ENCODE measurements at places on chromosomes 12 and 14. TPM values are rescaled to one million over a fixed set of nuclear protein-coding genes. Genes with fewer than 3 reads are reported as not detected.
A peak's percentile ranks its signal among the peaks of the same experiment; 100 is the strongest.

The PMCH gene
- total RNA-seq, result not detected

The VSX2 gene
- total RNA-seq, result 0.89 TPM

DNA sequence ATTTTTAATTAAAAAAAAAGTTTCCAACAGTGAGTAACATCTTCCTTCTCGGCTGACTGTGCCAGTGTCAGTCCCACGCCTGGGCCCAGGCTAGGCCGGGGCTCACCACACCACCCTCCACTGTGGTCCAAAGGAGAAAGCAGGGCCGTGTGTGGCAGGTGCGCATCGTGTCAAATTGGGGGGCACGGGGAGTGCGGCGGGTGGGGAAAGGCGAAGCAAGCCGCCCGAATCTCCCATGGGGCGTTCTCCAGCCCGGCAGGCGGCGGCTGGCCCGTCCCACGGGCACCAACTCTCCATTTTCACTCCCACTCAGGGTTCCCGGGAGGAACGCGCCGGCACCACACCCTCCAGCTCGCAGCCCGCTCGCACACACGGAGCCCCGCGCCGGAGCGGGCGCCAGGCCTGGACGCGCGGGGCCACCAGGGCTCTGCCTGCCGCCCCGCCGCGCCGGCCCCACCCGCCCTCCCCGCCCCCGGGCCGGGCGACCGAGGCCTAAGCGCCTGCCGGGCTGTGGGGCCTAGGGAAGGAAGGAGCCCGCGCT is 604 bp downstream of the EEA1 start:
- peaks cover 1% of the 10 kb centered on the region for H3K36me3 ChIP-seq
- peaks cover 41% of the 10 kb centered on the region for H3K4me1 ChIP-seq
- DNase-seq, result peak; percentile 9
- no peaks in the 10 kb centered on the region for H3K27me3 ChIP-seq
- peak overlapping the region; percentile 90 for H3K4me3 ChIP-seq

GRCh38 chr14:56995010-56995409 is 184.7 kb upstream of the OTX2 start:
- no peak overlapping the region for H3K27ac ChIP-seq
- peaks cover 4% of the 10 kb centered on the region for H3K36me3 ChIP-seq
- no peak overlapping the region for H3K4me3 ChIP-seq
- peaks cover 8% of the 10 kb centered on the region for H3K4me1 ChIP-seq
- peaks cover 6% of the 10 kb centered on the region for H3K27me3 ChIP-seq
- no peak for DNase-seq

DNA sequence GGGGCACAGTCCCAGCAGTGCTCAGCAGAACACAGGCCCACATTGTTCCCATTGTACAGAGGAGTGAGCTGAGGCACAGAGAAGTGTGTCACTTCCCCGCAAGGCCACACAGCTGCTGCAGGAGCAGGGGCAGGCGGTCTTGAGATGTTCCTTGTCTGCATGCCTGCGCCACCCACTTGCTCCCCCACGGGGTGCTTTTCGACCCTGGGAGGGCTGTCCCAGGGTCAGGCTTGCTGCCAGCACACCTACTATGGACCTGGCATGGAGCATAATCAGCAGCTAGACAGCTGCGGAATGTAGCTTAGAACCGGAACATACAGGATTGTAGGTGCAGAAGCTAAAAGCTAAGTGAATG is 7.8 kb upstream of the EP400 start:
- H3K4me3 ChIP-seq, result no peak overlapping the region
- H3K27me3 ChIP-seq, result no peaks in the 10 kb centered on the region
- no peak for DNase-seq
- H3K36me3 ChIP-seq, result peaks cover 16% of the 10 kb centered on the region
- no peaks in the 10 kb centered on the region for H3K4me1 ChIP-seq
- H3K27ac ChIP-seq, result no peak overlapping the region

All from neural crest cell (in vitro differentiated cells).